ENCODE measurements at places on chromosomes 6 and 20.
A peak's percentile ranks its signal among the peaks of the same experiment; 100 is the strongest.

- peak; percentile 44 for DNase-seq
Measured at GRCh38 chr6:41427642-41428335, 92.4 kb downstream of the NCR2 start.

GRCh38 chr20:62959101-62959971 lies 6.8 kb downstream of the SLC17A9 start:
- DNase-seq, result no peak

DNA sequence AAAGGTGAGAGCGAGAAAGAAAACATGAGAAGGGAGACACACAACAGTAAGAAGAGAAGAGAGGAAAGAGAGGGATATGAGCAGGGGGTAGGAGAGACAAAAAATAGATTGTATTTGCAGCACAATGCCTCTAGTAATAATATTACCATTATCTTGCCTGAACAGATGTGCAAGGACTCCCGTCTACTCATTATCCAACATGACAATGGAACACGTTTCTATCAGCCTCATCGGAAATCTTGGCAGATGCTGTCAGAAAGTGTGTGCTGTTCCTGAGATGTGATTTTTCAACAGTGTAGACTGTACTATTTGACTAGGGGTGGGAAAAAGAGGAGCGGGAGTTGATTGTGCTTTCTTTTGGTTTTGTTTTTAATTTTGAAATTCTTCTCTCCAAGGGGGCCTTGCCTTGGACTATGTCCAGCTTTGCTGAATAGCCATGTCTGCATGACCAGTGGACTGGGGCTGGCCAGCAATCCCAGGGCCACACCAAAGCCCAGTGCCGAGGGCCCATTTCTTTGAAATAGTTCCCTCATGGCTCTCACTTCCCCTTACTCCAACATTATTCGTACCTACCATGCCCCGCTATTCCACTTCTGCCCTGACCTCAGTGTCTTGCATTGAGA lies 11.3 kb upstream of the TRAM2 start:
- DNase-seq, result no peak

- DNase-seq, result no peak
Measured at GRCh38 chr20:10951216-10951615, 277.4 kb upstream of the JAG1 start.

GRCh38 chr20:6711951-6712649 lies 55.4 kb upstream of the BMP2 start:
- DNase-seq, result peak; percentile 16

DNA sequence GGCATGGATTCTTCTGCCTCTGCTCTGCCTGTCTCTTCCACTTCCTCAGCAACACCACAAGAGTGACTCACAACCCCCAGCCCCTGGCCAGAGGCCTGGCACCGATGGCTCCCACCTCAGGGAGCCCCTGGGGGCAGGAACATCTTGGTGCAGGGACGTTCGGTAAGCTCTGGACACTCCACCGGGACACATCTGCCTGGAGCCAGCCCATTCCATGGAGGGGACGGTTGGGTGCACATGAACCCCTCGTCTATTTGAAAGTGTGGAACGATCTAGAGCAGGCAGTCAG lies 246.5 kb downstream of the ERMARD start:
- DNase-seq, result peak; percentile 14

GRCh38 chr6:138719011-138719635 lies 54.4 kb upstream of the CCDC28A start:
- no peak for DNase-seq

DNA sequence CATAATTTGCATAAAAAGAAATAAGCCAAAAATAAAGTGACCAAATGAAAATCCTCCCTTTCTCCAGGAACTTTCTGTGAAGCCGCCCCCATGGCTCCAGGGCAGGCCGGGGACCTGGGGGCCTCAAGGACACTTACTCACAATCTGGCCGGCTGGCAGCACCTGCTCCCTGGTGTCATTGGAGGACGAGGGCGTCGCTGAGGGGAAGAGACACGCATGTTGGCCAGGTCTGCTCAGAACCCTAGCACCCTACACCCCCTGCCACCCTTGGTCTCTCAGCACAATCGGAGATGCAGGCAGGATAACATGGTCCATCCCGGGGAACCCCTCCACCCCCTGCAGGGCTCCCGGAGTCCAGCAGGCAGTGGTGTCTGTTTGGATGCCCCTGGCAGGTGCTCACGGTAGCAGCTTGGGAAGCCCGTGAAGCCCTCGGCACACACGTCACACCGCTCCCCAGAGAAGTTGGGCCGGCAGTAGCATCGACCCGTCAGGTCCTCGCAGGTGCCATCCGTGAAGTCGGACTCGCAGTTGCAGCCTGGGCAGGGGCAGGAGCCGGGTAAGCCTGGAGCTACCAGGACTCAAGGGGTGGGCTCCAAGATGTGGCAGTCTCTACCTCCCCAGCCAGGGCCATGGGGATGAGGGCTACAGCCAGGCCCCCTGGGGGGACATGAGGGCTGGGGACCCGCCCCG lies 21.3 kb downstream of the LAMA5 start:
- no peak for DNase-seq

GRCh38 chr20:50471231-50471630 lies 39.0 kb upstream of the PTPN1 start:
- no peak for DNase-seq

- DNase-seq, result no peak
Measured at GRCh38 chr6:103723438-103724322, 1136.0 kb downstream of the HACE1 start.

- DNase-seq, result no peak
Measured at GRCh38 chr6:88899569-88900316, 63.7 kb downstream of the RNGTT start.

DNA sequence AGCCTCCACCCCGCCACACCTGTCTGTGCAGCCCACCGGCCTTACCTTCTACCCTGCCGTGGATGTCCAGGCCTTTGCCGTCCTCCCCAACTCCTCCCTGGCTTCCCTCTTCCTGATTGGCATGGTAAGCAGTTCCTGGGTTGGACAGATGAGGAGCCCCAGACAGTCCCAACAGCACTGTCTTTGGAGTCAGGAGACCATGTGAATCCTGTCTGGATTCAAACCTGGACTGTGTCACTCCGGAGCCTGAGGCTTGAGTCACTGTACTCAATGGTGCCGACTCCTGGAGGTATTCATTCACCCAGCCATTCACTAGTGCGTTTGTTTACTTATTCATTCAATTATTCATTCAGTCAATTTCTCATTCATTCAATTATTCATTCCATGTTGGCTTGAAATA lies 20.0 kb upstream of the LBP start:
- no peak for DNase-seq

DNA sequence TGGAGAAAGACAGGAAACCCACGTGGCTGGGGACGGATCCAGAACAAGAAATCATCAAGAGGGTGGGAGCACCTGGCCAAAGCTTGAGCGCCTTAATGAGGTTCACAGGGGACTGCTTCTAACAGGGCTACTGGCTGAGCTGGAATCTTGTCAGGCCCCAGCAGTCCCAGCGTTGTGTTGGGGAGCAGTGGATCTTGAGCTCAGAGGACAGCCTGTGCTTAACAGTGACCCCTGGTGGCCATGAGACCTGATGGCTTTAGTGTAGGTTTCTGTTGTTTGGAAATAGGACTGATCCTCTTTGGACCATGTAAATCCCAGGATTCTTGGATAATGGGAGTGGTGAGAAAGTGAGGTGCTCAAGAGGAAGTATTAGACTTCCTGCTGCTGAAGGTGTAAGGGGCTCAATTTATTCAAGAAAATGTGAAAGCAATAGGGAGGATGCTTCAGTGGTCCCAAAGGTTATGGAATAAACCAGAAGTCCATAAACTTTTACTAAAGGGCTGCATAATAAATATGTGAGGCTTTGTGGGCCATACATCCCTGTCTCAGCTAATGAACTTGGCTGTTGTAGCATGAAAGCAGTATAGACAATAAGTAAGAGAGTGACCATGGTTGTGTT lies 216.2 kb downstream of the NFATC2 start:
- DNase-seq, result peak; percentile 60

DNA sequence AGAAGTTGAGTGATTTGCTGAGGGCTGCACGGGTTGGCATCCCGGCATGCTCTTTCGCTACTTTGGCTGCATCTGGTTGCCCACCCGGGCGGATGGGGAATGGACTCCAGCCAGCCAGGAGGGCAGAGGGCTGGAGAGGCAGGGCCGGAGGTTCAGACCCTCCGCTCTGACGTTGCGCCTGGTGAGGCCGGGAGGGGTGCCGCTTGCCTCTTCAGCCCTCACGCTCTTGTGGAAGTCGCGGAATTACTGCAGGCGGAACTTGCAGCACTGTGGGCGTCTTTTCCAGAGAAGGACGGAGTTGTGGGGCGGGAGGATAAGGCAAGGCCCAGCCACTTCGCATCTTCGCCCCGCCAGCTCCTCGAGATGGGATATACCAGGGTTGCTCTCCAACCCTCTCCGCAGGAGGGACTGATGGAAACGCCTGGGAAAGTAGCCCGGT lies 656 bp downstream of the RTEL1 start:
- no peak for DNase-seq

GRCh38 chr6:36113703-36114102 lies 16.6 kb upstream of the MAPK13 start:
- no peak for DNase-seq

DNA sequence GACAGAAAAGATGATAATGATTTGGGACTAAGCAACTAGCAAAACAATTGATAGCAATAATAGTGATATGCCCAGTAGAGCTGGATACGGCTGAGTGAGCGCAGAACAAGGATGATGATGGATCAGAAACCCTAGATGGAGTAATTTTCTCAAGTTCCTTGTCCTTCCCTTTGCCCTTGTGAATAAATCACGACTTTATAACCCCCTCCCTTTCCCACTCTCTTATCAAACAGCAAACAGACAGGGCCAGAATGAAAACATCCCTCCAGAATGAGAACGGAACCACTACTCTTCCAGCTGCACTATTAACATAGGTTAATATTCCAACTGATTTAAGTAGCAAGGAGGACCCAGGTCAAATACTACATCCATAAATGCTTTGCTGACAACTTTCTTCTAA lies 1.3 kb upstream of the MTFR2 start:
- no peak for DNase-seq

DNA sequence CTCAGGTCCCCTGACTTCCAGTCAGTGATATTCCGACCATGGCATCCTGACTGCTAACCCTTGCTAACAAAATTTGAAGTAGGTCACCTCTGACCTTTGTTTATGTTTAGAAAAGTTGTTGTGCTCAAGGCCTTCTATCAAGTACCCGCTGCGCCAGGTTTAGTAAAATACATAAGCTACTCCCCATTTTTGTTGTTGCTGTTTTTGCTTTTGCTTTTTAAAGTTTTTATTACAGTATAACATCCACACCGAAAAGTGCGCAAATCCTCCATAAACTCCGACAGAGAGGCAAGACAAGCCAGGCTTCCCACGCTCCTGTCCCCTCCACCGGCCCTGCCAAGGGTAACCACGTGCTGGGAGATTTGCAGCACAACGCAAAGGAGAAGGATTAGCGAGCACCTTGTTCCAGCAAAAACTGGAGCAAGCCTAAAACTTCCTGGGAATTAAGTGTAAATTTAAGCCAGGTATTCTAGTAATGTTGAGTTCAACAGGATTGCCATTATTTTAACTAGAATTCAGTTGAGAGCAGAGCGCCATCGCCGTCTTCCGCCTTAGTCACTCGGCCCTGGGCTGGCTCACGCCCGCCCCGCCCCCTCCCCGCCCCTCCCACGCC lies 17.8 kb upstream of the HMGN4 start:
- no peak for DNase-seq

GRCh38 chr20:50562262-50562701 lies 52.1 kb downstream of the PTPN1 start:
- DNase-seq, result no peak

GRCh38 chr6:100622907-100623692 lies 158.4 kb upstream of the SIM1 start:
- no peak for DNase-seq

GRCh38 chr20:16296931-16297330 lies 276.3 kb downstream of the KIF16B start:
- DNase-seq, result no peak

DNA sequence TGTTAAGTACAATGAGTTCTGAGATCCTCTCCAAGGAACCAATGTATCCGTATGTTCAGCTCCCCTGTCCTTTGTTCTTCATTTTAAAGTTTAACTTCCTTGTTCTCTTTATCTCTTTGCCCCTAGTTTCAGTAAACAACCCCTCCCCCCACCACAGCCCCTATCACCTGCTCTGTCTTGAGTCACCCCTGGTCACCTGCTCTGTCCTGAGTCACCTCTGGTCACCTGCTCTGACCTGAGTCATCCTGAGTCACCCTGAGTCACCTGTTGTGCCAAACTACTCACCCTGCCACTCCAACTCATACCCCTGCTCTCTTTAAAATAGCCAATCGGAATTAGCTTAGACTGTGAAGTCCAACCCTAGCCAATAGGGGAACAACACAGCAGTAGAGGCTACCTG lies 288.7 kb upstream of the CDYL start:
- no peak for DNase-seq
